NCI-H774 (cell line): ENCODE measurements at places on chromosomes 16 and 17.
A peak's percentile ranks its signal among the peaks of the same experiment; 100 is the strongest.

GRCh38 chr17:44967907-44968224, 237 bp downstream of the C1QL1 start:
- DNase-seq, result no peak

DNA sequence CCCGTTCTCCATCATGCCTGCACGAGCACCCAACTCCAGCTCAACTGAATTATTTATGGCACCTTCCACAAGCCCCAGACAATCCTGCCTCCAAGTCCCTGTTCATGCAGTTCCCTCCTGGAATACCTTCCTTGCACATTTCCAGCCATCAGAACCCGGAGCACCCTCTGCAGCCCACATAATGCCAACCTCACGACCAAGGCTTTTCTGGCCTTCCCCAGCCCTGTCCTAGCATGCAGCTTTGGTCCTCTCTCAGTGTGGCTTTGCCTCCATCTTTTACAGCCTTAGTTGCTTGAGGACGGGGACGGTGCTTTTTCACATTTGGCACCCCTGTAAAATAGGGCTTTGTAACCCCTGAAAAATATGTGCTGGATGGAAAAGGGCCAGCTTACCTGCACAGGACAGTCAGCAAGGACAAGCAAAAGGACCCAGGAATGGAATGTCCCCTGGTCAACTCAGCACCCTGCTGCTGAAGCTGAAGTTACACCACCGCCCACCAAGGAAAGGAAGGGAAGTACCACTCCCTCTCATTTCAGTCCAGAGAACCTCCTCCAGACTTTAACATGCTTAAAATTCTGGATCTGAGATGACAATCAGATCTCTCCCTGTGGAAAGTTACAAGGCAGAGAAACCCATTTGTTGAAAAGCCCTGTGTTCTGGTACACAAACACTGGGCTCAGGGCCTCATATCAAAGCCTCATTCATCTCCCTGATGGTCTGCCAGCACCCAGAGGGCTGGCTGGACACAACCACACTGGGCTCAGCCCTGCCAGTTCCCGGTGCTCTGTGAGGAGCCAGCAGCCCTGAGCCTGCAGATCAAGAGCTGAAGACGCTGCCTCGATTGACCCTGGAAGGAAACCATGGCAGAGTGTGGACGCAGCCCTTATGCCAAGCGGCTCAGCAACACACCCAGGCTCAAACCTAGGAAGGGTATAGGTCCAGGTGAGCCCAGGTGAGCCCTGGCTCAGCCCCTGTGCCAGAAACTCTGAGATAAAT, 2.9 kb downstream of the SLC39A11 start:
- DNase-seq, result no peak

GRCh38 chr16:2810651-2811050, 6.4 kb upstream of the PRSS21 start:
- no peak for DNase-seq

DNA sequence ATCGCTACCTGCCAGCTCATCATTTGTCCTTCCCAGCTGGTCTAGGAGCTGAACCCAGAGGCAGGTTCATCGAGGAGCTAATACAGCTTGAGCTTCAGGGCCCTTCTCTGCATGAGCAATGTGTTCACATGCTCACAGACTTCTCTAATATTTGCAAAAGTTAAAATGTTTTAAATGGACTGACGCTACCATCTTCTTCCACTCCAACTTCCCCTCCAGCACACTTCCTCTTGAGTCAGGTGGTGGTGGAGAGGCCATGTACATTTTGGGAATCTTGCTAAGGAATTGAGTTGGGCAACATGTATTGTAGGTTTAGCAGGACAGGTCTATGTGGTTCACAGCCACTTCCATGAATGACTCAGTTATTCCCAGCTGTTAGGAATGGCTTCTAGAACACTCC, 21.6 kb upstream of the RHOT1 start:
- no peak for DNase-seq

DNA sequence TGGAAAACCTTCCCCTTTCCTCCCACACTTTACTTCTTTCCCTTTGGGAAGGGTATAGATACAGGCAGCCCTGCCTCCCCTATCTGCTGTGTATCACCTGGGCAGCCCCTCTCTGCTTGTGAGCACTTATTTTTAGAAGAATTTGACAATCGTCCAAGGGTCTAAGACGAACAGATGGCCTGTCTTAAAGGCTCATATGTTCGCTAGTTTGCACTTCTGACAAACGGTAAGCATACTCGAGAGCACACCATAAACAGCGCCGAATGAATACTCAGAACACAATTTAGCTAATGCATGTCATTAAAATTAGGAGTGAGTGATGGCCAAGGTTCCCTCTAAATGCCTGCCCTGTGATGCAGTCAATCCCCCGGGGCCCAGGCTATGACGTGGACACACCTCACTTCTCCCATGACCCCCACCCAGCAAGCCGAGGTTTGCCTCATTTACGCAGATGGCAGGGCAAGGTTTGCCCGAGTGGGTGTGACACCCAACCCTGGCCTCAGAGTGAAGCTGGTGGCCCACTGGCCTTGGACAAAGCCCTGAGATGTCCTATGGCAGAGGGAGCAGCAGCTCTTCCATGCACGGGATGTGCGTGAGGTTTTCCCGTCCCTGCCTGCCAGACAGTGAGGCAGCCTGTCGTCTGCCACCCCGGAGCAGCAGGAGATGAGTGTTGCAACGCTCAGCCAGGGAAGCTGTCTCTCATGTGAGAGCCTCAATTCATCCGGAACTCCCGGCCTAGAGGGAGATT, 125.2 kb downstream of the C16orf78 start:
- DNase-seq, result no peak

GRCh38 chr16:4689864-4690704, 3.3 kb upstream of the NUDT16L1 start:
- DNase-seq, result no peak

- no peak for DNase-seq
Measured at GRCh38 chr16:11955713-11956123, 9.3 kb upstream of the TNFRSF17 start.

GRCh38 chr16:12057266-12057665, 80.7 kb downstream of the SNX29 start:
- DNase-seq, result no peak

DNA sequence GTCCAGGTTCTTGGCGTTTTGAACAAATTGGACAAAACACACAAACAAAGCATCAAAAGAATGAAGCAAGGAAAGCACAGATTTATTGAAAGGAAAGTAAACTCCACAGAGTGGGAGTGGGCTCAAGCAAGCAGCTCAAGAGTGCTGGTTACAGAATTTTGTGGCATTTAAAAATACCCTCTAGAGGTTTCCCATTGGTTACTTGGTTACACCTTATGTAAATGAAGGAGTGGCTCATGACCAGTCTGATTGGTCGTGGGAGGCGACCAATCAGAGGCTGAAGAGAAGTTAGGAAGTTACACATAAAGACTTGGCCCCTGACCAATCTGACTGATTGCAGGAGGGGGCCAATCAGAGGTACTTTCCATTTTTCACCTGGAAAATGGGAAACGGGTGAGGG, 1373.8 kb upstream of the GOT2 start:
- no peak for DNase-seq

DNA sequence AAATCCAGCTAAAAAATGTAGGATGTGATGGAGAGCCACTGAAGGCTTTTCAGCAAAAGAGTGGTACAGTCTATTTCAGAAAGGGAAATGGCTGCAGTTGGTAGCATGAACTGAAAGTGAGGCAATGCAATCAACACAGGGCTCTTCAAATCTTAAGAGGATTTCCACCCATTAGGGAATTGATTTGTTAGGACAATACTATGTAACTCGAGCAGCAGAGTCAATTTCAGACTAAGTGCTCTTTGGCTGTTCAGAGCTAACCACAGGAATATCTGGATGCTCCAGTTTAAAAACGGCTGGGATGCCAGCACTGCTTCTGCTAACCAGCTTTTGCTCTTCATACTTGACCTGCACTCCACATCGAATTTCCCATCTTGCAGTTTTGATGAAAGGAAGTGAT, 24.6 kb downstream of the CACNG1 start:
- peak; percentile 21 for DNase-seq

- DNase-seq, result no peak
Measured at GRCh38 chr16:53043986-53044601, 8.6 kb downstream of the CHD9NB start.

DNA sequence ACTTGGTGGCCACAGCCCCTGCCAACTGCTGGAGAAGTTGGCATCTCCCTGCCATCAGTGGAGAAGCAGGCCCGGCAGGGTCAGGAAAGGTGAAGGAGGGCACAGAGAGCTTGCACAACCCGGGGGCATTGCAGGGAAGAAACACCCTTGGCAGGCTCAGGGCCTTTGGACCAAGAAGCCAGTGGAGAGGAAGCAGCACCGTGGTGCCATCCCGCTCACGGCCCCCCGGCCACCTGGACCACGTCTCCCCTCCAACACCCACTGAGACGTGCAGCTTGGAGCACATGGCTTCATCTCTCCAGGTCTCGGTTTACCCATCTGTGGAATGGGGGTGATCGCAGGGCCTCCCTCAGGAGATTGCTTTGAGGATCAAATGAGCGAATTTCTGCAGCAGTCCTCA, 158.1 kb downstream of the RBFOX3 start:
- DNase-seq, result no peak

- no peak for DNase-seq
Measured at GRCh38 chr17:10155371-10156076, 42.9 kb downstream of the GAS7 start.

- DNase-seq, result no peak
Measured at GRCh38 chr17:55909776-55910175, 158.9 kb downstream of the PCTP start.

GRCh38 chr17:32226886-32227285, 38.7 kb upstream of the RHBDL3 start:
- no peak for DNase-seq

GRCh38 chr16:89216315-89217137, 977 bp upstream of the ZNF778 start:
- peak; percentile 21 for DNase-seq

DNA sequence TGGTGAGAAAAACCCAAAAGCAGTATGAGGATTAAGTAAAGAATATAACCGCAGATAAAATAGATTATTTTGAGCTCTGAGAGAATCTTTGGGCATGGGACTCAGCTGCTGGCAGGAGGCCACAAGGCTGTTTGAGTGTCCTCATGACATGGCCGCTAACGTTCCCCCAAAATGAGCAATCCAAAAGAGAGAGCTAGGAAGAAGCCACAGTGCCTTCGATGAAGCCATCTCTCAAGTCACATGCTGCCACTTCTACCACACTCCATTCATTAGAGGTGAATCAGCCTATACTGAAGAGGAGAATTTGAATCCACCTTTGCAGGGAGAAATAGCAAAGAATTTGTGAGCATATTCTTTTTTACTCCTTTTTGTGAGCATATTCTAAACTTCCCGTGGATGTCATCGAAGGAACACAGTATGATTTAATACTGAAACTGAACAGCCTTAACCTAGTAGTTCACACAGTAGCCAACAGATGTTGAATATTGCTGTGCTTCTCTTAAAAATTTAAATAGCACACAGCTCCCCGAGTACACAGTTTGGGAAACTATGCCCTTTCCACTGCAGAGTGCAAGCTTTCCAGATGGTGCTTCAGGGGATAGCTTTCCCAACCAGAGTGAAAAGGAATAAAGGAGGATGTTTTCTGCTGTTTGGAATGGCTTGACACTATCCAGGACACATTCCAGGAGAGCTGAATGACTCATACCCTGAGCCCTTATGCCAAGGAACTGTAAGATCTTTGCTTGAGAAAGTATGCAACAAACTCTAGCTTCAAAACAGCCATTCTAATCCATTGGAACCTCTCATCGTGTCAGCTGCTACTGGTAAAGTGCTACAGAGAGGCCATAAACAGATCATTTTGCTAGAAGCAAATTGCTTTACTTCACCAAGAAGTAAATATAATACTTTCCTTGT, 33.9 kb downstream of the ANKFY1 start:
- no peak for DNase-seq

DNA sequence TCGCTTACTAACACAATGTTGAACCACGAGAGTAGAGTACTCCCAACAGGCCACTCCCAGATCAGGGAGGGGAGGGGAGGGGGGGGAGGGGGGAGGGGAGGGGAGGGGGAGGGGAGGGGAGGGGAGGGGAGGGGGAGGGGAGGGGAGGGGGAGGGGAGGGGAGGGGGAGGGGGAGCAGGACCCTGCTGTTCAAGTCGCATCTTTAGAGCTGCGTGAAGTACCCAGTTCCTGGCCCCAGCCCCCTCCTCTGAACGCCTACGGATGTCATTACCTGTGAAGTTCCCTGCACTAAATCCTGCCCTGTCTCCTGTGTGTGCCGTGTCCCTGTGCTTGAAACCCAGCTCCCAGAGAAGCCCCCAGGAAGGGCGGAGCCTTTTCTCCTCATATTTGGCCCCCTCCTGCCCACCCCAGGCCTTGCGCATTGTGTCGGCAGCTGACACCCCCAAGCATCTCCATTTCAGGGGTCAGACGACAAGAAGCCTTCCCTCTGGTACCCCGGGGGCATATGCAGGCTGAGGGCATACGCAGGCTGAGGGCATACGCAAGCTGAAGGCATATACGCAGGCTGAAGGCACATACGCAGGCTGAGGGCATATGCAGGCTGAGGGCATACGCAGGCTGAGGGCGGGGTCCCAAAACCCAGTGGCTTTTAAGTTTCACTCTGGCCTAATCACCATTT, 330.2 kb downstream of the C16orf95 start:
- DNase-seq, result no peak
